ENCODE measurements at places on chromosomes 6 and 20. TPM values are rescaled to one million over a fixed set of nuclear protein-coding genes. Genes with fewer than 3 reads are reported as not detected.

BPIFB4 gene
- not detected for total RNA-seq

RGS19 gene
- total RNA-seq = 7.8 TPM

DDO gene
- 1.3 TPM for total RNA-seq

TAP2 gene
- total RNA-seq = 21.7 TPM

LAMA4 gene
- total RNA-seq = 421 TPM

Data from smooth muscle cell of bladder (primary cell).